Nucleus accumbens (tissue), 56 donors: ENCODE measurements at places on chromosomes 1 and 21.
A peak's percentile ranks its signal among the peaks of the same experiment; 100 is the strongest.

- no peak for DNase-seq
Measured at GRCh38 chr1:58885998-58886397, 102.2 kb upstream of the JUN start.

- DNase-seq = no peak
Measured at GRCh38 chr21:16420031-16420724, 690.4 kb downstream of the USP25 start.

- DNase-seq = no peak
Measured at GRCh38 chr1:115473986-115474565, 136.0 kb upstream of the NGF start.

- DNase-seq = no peak
Measured at GRCh38 chr1:71979882-71980281, 302.5 kb downstream of the NEGR1 start.

- peak; percentile 44 for DNase-seq
Measured at GRCh38 chr1:17561247-17561548, 21.7 kb downstream of the ARHGEF10L start.

DNA sequence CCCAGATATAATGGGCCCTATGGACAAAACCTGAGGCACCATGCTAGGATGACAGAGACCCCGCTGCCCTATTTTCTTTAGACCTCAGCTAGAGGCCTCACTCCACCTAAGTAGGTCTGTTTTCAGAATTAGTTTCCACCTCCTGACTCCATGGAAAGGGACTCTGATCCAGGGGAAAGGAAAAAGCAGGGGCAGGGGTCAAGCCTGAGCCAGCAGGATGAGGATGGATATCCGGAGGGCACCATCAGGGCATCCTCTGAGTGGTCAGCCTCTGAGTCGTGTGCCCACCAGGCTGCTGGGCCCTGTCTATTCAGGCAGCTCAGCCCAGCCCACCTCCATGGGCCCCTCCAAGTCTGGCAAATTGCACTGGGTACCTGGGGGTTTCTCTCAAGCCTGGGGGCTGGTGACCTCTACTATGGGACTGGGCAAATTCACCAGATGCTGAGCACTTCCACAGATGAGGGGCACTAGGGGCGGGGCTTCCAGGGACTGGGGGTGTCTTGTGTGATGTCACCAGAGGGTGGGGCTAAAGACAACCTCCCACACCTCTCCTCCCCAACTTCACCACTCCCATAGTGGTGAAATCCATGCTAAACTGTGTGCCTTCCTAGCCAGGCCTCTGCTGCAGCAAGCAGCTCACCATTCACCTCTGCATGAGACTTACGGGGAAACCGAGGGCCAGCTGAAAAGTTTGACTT is 5.5 kb downstream of the PAQR7 start:
- no peak for DNase-seq

DNA sequence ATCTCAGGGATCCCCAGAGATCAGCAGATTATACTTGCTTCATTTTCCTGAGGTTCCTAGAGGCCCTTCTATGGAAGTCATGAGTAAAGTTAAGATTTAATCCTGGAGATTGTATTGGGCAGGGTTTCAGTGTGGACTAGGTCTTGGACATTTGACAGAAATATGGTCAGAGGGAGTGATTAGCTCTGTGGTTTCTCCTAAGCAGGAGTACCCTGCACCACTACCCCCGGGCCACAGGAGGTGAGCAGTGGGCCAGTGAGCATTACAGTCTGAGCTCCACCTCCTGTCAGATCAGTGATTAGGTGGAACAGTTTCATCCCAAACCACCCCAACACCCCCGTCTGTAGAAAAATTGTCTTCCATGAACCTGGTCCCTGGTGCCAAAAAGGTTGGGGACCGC is 43.2 kb downstream of the PHACTR4 start:
- no peak for DNase-seq

DNA sequence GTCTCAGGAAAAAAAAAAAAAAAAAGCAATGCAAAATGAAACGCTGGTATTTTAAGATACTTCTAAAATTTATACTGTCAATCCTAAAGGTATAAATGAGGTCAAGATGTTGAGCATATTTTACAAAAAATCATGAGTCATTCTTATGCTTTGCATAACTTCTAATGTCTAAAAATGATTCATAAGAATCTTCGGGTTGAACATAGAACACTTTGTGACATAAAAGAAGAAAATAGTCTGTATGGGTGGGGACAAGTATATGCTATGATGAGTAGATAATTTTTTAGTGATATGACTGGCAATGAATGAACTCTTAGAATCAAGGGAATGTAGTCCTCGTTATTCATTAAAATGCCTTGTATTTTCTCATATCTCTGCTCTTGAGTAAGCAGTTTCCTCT is 416.9 kb upstream of the USP24 start:
- no peak for DNase-seq

GRCh38 chr1:107048241-107048640 is 8.2 kb upstream of the PRMT6 start:
- no peak for DNase-seq

DNA sequence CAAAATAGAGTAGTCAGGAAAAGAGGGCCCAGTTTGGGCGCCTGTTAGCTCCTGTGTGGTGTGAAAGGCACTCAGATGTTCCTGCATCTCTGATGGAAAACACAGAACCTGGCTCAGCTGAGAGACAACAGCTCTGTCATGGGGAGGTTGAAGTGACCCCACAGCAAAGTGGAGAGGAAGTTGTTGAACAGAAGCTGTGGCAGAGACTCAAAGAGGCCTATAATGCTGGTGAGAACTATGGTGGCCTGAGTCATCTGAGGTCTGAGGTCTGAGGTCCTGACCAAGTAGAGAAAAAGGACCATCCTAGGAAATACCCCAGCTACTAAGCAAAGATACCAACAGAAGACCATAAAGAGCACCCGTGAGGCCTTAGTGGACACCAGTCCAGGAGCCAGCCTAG is 45.6 kb upstream of the JAK1 start:
- DNase-seq = no peak

DNA sequence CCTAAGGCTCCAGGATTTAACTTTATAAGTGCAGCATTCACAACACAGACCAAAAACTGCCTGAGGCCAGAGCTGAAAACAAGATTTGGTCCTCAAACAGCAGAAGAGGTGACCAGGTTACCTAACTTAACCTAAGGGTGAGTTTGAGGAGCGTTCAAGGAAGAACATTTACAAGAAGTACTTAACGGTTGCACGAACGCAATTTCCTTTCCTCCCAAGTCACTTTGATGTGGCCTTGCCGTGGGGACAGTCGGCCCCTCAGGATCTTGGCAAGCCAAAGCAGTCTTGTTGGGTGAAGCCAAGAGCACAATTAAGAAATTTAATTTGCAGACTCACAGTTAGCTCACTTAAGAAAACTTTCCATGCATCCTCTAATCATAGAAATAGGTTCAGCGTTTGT is 202.6 kb upstream of the COA6 start:
- no peak for DNase-seq

GRCh38 chr1:215605011-215605621 is 38.0 kb downstream of the KCTD3 start:
- DNase-seq = no peak

- DNase-seq = no peak
Measured at GRCh38 chr1:116934586-116935207, 25.0 kb downstream of the PTGFRN start.

DNA sequence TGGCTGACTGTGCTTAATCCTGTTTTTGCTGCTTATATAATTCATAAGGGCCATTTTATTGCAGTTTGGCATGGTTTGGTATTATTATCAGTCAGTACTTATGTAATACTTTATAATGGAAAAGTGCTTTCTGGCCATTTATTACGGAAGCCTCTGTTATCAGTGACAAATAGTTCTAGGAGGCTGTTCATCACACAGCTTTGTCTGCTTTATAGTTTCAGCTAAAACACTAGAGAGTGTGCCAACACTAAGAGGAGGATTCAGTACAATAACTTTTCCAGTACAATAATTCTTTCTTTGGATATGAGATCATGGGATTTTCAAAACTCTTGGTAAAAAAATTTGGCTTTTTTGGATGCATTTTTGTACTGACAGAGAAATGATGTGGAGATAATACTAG is 102.9 kb upstream of the PTGFR start:
- no peak for DNase-seq

- DNase-seq = no peak
Measured at GRCh38 chr1:221521686-221522085, 220.2 kb downstream of the DUSP10 start.

- no peak for DNase-seq
Measured at GRCh38 chr1:214694769-214695168, 91.8 kb downstream of the CENPF start.

- no peak for DNase-seq
Measured at GRCh38 chr1:100253552-100253951, 3.9 kb upstream of the DBT start.

- DNase-seq = no peak
Measured at GRCh38 chr1:20234788-20235535, 48.6 kb upstream of the PLA2G2C start.

GRCh38 chr21:26469789-26470188 is 103.3 kb downstream of the CYYR1 start:
- no peak for DNase-seq

GRCh38 chr1:182740120-182740519 is 49.5 kb upstream of the NPL start:
- DNase-seq = no peak

GRCh38 chr1:118960026-118960561 is 28.0 kb downstream of the TBX15 start:
- no peak for DNase-seq

DNA sequence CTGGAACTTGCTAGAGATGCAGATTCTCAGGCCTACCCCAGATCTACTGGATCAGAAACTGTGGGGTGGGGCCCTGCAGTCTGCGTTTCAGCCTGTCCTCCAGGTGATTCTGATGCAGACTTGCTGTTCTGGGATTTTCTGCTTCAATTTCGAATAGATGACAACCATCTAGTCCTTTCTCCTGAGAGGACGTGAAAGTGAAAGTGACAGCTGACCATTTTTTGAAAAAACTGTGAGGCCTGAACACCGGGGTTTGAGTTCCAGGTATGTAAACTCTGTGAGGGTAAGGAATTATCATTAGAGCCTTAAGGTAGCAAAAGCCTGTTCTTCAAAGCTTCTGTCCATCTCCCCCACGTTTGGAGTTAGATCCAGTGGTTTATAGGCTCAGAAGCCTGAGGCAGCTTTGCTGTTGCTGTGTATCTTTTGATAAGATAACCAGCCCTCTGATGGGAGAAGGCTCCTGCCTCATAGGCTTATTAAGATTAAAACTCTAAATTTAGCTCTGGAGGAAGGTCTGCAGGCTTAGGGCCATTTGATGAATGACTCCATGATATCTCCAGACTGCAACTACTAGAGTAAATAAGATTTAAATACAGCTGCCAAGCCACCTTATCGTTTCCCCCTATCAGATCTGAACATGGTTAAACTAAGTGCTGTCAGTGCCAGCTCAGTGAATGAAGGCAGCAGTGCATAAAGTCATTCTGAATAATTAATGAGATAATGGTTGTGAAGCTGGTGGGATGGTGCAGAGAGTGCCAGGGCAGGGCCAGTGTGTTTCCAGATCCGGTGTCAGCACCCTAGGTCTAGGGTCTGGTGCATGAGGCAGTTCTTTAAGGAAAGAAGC is 335.2 kb downstream of the HHAT start:
- DNase-seq = no peak

- peak; percentile 40 for DNase-seq
Measured at GRCh38 chr1:119327450-119328155, 41.0 kb upstream of the HAO2 start.

GRCh38 chr1:10835822-10836421 is 39.5 kb upstream of the CASZ1 start:
- no peak for DNase-seq

GRCh38 chr1:156401041-156401574 is 32.1 kb downstream of the RHBG start:
- no peak for DNase-seq

DNA sequence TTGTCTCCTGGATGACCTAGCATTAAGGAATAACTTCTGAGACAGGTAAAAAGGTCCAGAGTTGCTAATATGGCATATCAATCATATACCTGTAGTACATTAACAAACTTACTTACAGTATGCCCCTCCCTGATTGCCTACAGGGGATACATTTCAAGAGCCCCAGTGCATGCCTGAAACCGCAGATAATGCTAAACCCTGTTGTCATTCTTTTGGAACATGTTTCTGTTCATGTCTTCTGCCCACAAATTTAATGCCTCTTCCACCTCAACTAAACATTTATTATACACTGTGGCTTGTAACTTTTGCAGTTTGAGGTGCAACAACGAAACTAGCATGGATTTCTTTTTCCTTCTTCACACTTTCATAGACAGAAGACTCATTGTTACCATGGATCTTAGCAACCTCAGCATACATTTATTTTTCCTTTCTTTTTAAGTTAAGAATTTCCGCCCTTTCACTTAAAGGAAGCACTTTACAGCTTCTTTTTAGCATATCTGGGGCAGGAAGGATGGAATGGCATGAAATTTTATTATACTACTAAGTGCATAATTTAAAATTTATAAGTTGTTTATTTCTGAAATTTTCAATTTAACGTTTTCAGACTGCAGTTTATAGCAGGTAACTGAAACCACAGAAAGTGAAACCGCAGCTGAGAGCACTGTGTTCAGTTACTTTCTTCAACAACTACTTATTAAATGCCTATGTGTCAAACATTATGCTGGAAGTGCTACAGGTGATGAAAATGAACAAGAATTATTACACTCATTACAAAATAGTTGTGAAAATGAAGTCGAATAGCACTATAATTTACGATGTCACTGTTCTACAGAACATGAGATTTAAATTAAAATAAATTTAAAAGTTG is 25.3 kb downstream of the F13B start:
- no peak for DNase-seq

DNA sequence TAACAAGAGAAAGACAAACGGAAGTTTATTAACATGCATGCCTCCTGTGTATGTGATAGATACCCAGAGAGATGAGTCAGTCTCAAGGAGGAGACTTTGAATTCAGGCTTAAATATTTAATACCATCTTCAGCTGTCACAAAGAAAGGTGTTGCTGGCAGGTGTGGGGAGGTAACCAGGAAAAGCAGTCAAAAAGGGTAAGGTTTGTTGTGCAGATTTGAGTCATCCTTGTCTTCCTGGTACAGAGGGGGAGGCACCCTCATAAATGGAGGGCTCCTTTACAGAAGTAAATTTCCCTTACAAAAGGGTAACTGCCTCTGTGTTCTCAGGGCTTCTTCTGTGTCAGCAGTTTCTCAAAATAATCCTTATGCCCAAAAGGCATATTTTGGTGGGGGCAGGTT is 75.2 kb upstream of the B3GALT5 start:
- DNase-seq = no peak

- DNase-seq = no peak
Measured at GRCh38 chr1:147283011-147283410, 40.5 kb downstream of the CHD1L start.

GRCh38 chr1:185350027-185350442 is 33.0 kb upstream of the IVNS1ABP start:
- DNase-seq = no peak

GRCh38 chr1:223535319-223535718 is 130.2 kb downstream of the CAPN8 start:
- DNase-seq = no peak
